ENCODE measurements at places on chromosomes 7 and 10.

DNA sequence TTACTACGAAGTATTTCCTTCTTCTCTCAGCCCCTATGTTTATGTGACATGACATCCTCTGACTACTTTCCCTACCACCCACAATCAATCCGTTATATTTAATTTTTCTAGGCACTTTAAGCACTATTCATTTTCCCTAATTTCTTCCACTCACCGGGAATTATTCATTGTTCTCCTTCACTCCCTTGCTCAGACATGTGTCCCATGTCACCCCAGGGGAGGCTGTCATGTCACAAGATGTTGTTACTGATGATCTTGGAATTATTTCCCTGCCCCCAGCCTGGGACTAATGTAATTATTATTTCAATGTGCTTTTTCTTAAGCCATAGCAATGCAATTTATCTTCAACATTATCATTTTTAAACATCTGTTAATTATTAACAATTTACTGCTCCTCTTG lies 317.2 kb downstream of the PHF14 start:
- no peak for DNase-seq

DNA sequence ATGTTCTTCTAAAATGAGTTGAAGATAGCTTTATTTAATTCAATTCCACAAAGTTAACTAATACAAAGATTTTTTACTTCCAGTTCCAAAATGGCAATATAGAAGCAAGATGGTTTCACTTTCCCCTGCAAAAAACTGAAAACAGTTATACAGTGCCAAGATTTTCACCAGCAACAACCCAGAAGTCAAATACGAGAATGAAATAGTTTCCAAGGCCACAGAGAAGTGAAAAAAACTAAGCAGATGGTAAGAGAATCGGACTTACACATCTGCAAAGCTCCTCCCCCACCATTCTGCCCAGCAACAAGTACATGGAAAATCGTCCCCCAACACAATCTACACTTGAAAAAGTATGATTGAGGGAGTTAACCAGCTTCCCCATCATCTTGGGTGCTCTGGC lies 30.3 kb upstream of the KEL start:
- DNase-seq: no peak

GRCh38 chr10:58781873-58782488 lies 269.3 kb downstream of the BICC1 start:
- no peak for DNase-seq

DNA sequence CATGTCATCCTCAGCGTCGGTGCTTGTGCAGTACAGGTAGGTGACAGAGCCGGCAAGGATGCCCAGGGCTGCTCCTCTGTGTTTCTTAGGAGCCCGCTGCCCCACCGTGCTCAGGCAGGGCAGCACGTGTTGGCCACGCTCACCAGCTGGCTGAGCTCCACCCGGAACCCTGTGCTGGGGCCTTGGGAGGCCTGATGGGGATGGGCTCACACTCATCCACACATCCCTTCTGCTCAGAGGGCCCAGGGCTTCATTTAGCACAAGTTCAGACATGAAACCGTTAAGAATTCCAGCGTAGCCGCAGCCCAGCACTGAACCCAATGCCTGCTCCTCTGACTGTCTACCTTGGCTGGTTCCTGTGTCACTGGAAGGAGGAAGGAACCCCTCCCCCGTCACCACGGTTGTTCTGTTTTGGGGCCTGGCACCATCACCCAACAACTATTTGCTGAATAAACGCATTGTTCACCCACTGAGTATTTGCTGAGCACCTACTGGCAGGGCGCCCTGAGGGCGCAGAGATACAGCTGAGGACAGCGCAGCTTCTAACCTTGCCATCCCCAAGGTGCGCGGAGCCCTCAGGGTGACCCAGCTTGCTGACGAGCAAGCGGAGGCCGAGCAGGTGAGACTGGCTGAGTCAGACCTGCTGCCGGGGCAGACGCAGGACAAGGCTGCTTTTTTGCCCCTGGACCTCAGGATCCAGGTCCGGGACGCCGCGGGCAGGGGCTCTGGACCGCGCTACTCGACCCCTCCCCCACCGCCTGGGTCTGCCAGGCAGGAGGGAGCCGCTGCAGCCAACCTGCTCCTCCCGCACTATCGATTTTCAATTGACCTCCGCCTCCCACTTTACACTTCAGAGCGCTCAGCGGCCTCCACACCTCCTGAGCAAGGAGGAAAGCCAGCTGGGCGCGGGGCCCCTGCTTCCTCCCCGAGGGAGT lies 50.6 kb upstream of the RET start:
- DNase-seq: no peak

DNA sequence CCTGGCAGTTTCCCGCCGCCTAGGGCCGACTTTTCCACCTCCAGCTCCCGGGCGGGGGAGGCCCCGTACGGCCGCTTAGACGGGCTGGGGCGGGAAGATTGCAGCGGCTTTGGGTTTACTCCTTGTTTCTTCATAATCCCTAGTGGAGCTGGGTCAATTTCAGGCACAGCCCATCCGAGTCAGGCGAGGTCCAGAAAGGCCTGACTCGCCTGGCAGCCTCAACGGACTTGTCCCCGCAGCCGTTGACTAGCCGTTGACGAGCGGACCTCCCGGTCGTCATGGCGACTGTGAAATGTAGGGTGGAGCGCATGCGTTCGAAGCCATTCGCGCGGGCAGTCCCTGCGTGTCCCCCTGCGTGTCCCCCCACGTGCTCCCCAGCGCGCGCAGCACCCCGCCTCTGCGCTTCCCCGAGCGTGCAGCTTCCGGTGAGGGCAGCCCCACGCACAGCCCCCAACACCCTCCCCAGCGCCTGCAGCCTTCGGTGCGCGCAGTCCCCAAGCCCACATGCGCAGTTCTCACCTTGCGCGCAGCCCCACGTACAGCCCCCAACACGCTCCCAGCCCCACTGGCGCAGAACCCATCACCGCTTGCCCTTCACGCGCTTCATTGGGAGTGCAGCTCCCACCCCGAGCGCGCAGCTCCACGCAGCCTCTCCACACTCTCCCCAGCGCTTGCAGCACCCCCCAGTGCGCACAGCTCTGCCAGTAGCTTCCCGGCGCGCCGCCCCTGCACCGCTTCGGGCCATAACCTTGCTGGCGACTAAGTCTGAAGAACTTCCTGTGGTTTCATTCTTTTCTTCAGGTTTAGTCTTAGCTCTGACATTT lies 67.8 kb downstream of the TBX20 start:
- DNase-seq: peak; percentile 41

- no peak for DNase-seq
These were observed 156.3 kb upstream of the C7orf33 start for GRCh38 chr7:148434181-148434757.

GRCh38 chr7:158054081-158054480 lies 533.5 kb downstream of the PTPRN2 start:
- no peak for DNase-seq

- DNase-seq: no peak
These were observed 37.1 kb downstream of the SVOPL start for GRCh38 chr7:138663725-138664710.

GRCh38 chr10:4691776-4692175 lies 134.2 kb upstream of the AKR1E2 start:
- DNase-seq: no peak

GRCh38 chr7:89200758-89201157 lies 405.2 kb upstream of the TEX47 start:
- no peak for DNase-seq

- no peak for DNase-seq
These were observed 266.9 kb downstream of the GRID1 start for GRCh38 chr10:86099542-86100334.

DNA sequence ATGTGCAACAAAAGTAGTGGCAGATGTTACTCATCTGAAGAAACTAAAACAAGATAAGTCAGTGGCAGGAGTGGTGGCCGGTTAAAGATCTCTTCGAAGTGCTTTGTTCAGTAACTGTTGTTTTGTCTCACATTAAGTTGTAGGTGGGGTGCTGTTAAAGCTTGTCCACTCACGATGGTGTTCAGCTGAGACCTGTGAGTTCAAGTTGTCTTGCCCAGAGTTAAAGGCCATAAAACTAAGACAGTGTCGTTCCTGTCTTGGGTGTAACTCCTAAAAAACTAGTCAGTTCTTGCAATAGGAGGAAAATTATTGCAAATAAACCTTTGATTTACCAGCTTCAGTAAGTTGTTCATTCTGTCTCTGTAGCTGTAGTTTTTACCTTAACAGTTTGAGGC lies 857 bp upstream of the FOXP2 start:
- DNase-seq: no peak

DNA sequence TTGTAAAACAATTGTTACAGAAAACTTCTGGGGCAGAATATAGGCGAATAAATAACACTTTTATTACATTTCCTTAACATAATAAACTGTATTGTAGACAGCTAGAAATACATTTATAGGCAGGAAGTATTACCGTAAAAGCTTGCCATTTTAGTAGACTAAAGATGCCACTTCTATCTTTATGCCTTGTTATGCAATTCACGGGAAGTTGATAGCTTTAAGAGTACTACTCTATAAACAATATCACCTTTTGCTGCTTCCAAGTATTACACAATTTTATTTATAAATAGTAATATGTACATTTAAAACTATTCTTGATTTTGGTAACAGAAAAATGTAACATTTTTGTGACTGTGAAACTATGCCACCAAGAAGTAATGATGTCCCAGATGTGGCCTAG lies 37.9 kb downstream of the PALS2 start:
- DNase-seq: no peak

DNA sequence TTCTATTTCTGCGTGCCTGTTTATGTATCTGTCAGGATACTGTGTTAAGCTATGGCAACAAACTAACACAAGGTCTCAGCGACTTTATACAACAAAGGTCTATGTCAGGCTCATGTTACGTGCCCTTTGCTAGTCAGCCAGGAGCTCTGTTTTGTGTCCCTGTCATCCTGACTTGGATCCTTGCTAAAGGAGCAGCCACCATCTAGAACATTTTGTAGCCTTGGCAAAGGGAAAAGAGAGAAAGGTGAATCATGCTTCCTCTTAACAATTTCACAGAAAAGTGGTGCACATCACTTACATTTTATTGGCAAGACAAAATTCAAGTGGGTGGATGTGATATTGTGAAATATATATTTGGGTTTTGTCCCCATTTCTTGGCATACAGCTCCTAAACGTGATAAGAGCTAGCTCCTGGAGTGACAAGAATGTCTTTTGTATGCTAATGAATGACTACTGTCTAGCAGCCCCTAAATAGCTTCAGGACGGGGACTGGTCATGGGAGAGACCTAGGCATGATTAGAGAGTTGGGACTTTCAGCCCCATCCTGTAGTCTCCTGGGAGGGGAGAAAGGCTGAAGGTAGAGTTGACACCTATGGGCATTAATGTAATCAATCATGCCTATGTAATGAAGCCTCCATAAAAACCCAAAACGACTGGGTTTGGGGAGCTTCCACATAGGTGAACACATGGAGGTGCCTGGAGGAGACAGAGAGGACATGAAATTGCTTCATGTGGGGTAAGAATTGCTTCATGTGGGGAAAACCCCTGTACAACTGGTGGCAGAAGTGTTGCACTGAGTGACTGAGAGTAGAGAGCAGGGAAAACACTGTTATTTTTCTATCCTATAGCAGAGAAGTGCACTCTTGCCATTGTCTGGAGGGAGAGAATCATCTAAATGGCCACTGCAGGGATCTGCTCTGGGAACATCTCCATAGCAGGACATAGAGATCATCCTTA lies 33.0 kb downstream of the MRPL32 start:
- no peak for DNase-seq

DNA sequence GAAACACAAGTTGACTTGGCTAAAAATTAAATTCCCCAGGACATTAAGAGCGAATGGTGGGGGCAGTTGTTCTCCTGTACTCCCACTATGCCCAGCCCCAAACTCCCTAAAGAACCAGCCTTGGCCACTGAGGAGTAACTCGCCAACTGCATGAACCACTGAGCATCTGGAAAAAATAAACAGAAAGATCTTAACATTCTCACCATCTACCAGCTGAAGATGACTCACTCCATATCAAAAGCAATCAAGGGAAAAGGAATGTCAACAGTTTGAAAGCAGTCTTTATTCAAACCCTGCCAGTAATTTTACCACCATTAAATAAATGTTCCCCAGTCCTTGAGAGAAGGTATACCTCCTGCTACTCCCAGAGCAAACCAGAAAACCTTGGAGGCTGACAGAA lies 45.4 kb downstream of the CTTNBP2 start:
- DNase-seq: no peak

GRCh38 chr7:7745966-7746365 lies 27.6 kb upstream of the RPA3 start:
- no peak for DNase-seq
